ENCODE measurements at places on chromosomes 11 and 22. TPM values are rescaled to one million over a fixed set of nuclear protein-coding genes. Genes with fewer than 3 reads are reported as not detected.

KRTAP5-9 gene
- total RNA-seq, result not detected

MUC5AC gene
- not detected for total RNA-seq

SYT12 gene
- total RNA-seq, result 2.1 TPM

DNA sequence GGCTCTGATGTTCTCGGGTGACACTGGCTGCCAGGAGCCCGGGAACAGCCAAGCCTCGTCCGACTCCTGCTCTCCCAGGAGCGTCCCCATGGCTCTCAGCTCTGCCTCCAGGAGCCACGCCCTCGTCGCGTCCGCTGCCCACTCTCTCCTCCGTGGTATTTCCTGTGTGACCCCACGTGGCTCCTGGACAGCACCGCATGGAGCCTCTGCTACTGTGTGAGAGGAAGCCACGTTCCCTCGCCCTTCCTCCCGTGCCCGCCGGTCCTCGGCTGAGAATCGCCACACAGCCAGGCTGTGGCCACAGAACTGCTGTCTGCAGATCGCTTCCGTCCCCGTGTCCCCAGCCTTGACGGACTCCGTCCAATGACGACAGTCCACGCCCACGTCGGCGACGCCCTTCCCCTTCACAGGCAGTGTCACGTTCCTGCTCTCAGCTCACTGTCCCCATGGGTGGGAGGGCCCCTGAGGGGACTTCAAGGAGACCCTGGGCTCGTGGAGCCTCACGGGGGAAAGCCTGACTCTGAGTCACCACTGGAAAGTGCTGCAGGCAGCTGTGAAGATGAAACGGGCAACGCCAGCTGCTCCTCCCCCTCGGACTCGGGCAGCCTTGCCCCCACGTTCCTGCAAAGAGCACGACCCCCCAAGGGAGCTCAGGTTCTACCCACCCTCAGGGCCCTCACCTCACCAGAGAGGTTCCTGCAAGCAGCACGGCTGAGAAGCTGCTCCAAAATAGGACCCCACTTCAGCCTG is 458.5 kb downstream of the BRD1 start:
- no peak overlapping the region for H3K4me3 ChIP-seq
- no peaks in the 10 kb centered on the region for H3K36me3 ChIP-seq
- DNase-seq, result peak; percentile 21
- no peaks in the 10 kb centered on the region for H3K27me3 ChIP-seq
- no peaks in the 10 kb centered on the region for H3K4me1 ChIP-seq

DNA sequence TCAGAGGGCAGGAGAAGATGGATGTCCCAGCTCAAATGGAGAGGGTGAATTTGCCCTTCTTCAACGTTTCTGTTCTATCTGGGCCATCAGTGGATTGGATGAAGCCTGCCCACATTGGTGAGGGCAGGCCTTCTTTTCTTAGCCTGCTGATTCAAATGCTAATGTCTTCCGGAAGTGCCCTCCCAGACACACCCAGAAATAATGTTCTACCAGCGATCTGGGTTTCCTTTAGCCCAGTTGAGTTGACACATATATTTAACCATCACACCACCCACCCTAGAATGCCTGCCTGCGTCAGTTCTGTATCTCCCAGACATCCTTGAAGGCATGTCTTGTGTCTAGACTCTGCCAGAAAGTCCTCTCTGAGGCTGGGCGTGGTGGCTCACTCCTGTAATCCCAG is 34.7 kb downstream of the CACNG2 start:
- no peak overlapping the region for H3K4me3 ChIP-seq
- DNase-seq, result no peak
- H3K27me3 ChIP-seq, result no peaks in the 10 kb centered on the region
- no peaks in the 10 kb centered on the region for H3K36me3 ChIP-seq
- H3K4me1 ChIP-seq, result peaks cover 7% of the 10 kb centered on the region

DNA sequence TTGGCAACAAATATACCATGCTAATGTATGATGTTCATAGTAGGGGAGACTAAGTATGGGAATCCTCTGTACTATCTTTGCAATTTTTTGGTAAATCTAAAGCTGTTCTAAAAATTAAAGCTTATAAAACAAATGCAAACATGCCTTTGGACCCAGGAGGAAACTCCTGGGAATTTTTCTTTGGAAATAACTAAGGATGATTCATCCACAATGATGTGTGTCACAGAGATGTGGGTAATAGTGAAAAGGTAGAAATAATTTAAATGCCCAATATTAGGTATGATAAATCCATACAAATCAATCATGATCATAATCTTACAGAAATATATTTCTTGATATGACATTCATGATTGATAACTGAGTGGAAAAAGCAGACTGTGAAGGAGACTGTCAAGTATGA is 135.8 kb downstream of the TRIM44 start:
- no peak overlapping the region for H3K27ac ChIP-seq
- H3K4me3 ChIP-seq, result no peak overlapping the region

- no peak overlapping the region for H3K4me3 ChIP-seq
- H3K4me1 ChIP-seq, result peaks cover 2% of the 10 kb centered on the region
- no peak for DNase-seq
- H3K36me3 ChIP-seq, result no peaks in the 10 kb centered on the region
- H3K27me3 ChIP-seq, result no peaks in the 10 kb centered on the region
Observed at GRCh38 chr11:117039900-117040299, 58.3 kb downstream of the SIK3 start.

DNA sequence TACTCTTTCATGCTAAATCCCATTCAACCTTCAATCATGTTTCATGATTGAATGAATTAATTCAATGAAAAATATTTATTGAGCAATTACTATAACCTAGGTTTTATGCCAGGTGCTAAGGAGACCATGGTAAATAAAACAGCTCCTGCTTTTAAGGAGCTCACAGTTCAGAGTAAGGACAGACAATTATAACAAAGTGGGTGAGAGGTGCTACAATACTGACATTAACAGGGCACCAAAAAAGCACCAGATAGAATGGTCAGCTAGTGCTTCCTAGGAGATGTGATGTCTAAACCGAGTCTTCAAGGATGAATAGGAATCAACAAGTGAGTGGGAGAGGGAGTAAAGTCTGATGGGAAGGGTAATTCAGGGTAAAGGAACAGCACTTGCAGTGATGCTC is 366.7 kb downstream of the SOX6 start:
- H3K4me3 ChIP-seq, result no peak overlapping the region
- H3K36me3 ChIP-seq, result no peaks in the 10 kb centered on the region
- no peak overlapping the region for H3K27ac ChIP-seq
- no peaks in the 10 kb centered on the region for H3K4me1 ChIP-seq
- peaks cover 34% of the 10 kb centered on the region for H3K27me3 ChIP-seq
- no peak for DNase-seq

- peaks cover 5% of the 10 kb centered on the region for H3K36me3 ChIP-seq
- H3K27me3 ChIP-seq, result no peaks in the 10 kb centered on the region
- no peak for DNase-seq
- H3K4me3 ChIP-seq, result no peak overlapping the region
Observed at GRCh38 chr11:128497776-128498095, 89.6 kb downstream of the ETS1 start.

DNA sequence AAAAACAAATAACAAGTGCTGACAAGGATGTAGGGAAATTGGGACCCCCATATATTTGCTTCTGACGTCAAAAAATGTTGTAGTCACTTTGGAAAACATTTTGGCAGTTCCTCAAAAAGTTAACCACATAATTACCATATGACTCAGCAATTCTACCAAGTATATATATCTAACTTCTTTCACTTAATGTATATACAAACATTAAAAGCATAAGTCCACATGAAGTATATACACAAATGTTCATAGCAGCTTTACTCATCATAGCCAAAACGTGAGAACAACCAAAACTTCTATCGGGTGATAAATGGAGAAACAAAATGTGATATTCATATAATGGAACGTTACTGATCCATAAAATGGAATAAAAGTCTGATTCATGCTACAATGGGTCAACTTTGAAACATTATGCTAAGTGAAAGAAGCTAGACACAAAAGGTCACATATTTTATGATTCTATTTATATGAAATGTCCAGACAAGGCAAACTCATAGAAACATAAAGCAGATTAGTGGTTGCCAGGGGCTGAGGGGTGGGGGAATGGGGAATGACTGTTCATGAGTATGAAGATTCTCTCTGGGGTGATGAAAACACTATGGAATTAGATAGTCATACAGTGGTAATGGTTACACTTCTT is 48.7 kb upstream of the TEAD1 start:
- no peaks in the 10 kb centered on the region for H3K4me1 ChIP-seq
- DNase-seq, result no peak
- no peak overlapping the region for H3K27ac ChIP-seq
- H3K4me3 ChIP-seq, result no peak overlapping the region
- H3K27me3 ChIP-seq, result no peaks in the 10 kb centered on the region
- H3K36me3 ChIP-seq, result no peaks in the 10 kb centered on the region

DNA sequence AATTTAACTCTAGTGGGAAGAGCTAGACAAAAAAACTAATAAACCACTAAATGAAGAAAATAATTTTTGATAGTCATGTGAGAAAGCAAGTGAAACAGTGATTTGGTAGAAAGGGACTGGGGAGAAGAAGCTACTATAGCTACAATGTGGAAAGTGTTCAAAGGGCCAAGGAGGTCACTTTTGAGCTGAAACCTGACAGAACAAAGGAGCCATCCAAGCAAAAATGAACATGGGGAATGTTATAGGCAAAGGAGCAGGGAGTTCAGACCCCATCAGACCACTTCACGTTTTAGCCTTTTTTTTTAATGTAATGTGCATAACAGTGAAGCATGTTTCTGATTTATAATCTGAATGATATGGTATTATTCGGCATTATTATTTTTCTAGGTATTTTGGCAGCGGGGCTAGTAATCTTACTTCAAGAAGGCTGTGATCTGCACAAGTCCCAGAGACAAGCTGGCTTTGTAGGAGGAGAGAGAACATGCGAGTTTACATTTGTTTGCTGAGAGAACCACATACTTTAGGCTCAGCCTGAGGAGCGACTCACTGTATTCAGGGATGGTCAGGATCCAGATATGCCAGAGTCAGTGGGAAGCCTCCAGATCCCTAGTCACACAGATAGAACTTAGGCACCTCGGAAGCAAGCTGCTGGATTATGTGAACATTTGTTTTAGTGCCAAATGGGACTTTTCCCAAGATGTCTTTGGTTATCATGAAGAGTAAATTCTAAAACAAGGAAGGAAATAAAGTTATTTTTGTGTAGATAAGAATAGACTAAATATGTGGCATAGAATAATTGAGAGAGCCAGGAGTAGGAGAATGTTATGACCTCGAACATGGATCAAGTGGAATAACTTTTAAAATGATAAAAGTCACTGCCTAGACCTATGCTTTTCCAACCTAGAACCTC is 118.6 kb downstream of the TRIM44 start:
- H3K4me3 ChIP-seq, result no peak overlapping the region
- no peak for DNase-seq
- peaks cover 3% of the 10 kb centered on the region for H3K36me3 ChIP-seq
- H3K27me3 ChIP-seq, result no peaks in the 10 kb centered on the region

GRCh38 chr11:65932558-65932919 is 12.7 kb upstream of the TSGA10IP start:
- no peaks in the 10 kb centered on the region for H3K36me3 ChIP-seq
- H3K27me3 ChIP-seq, result no peaks in the 10 kb centered on the region
- H3K4me3 ChIP-seq, result peak overlapping the region; percentile 20
- peak; percentile 61 for DNase-seq
- H3K27ac ChIP-seq, result no peak overlapping the region
